Stimulated activated CD8-positive, alpha-beta memory T cell treated with anti-CD3 and anti-CD28 coated beads, Interleukin-15, amount 100 ng/mL, for 48 hours (primary cell): ENCODE measurements at places on chromosomes 4 and X.

GRCh38 chrX:49880668-49881067 is 1.4 kb downstream of the USP27X start:
- DNase-seq, result no peak

- DNase-seq, result no peak
These were observed 1459.8 kb downstream of the RAPGEF2 start for GRCh38 chr4:160562661-160563060.

GRCh38 chrX:57211906-57212305 is 74.6 kb upstream of the FAAH2 start:
- no peak for DNase-seq

DNA sequence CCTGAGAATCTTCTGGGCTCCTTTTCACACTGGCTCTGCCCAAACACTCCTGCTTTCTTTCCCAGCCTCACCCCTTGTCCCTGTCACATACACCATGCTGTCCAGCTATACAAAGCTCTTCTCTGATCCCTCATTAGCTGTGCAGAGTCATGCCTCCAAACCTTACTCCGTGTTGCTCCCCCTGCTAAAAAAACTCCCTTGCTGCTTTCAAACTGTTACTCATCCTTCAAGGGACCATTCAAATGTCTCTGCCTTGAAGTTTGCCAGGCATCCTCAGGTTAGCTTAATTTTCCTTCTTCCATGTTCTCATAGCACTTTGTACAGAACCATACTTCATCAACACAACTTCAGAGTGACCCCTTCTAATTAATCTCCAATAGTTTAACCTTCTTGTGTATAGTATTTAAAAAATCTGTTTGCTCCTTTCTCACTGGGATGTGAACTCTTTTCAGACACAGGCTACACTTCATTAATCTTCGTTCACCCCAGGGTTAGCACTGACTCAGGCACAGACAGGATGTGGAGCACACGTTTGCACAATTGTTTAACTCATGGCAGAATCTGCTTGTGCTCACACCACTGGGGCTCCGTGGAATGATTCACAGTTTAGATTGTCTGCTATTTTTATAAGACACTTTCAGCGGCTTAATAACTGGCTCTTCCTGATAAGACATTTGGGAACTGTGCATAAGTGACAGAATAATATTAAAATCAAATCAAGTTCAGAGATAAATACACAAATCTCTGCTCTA is 21.4 kb upstream of the SEL1L3 start:
- no peak for DNase-seq

- DNase-seq, result no peak
These were observed at the start of gene TCEAL9 for GRCh38 chrX:103356130-103356798. Gene TCEAL9, plus strand, starts transcription at chrX:103356506. Its CDS starts 1,179 bp downstream, at chrX:103357685.

GRCh38 chr4:166077782-166078181 is 204.7 kb downstream of the TLL1 start:
- DNase-seq, result no peak

- no peak for DNase-seq
These were observed 17.8 kb upstream of the MAN2B2 start for GRCh38 chr4:6557185-6557584.

- no peak for DNase-seq
These were observed 20.7 kb upstream of the CTSO start for GRCh38 chr4:155974476-155974749.

- DNase-seq, result no peak
These were observed 291.7 kb downstream of the USP46 start for GRCh38 chr4:52367282-52367830.

DNA sequence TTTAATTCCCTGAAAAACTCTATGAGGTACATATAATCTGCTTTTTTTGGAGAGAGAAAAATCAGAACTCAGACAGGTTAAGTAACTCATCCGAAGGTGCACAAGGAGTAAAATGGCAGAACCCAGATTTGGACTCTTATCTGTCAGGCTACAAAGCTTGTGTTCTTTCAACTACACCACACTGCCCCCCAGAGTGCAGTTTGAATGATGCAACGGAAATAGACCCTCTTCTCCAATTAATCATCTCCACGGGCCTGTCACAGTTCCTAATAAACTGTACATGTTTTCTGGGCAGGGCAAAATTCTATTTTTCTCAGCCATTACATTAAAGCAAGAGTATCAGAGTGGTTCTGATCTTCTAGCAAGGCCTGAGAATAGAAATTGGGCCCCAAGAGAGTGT is 35.3 kb upstream of the DCX start:
- DNase-seq, result peak; percentile 8

DNA sequence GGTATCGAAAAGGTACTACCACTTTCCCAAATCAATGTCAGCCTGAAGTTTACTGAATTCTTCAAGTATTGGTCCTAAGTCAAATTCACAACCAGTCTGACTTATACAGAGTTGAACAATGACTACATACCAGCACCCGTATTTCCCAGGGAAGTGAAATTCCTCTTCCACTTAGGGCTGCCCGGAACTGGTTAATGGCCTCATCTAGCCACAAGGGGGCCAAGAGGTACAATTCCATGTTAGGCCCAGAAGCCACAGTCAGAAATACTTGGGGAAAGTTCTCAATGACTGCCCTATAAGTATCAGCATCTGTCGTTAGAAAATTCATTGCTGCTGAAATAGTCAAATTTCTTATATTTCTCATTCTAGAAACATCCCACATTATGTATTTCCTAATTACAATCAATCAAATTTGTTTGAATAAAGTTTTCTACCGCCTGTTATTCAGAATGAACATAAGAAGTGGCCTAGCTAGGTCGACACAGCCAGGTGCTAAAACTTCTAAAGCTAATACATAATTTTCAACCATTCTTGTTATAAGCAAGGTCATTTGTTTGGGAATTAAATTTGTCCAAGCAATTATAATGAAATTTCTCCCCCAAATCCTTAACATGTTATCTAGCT is 5.6 kb upstream of the PCDH7 start:
- DNase-seq, result no peak

- no peak for DNase-seq
These were observed 20.6 kb upstream of the TEC start for GRCh38 chr4:48290146-48290772.

DNA sequence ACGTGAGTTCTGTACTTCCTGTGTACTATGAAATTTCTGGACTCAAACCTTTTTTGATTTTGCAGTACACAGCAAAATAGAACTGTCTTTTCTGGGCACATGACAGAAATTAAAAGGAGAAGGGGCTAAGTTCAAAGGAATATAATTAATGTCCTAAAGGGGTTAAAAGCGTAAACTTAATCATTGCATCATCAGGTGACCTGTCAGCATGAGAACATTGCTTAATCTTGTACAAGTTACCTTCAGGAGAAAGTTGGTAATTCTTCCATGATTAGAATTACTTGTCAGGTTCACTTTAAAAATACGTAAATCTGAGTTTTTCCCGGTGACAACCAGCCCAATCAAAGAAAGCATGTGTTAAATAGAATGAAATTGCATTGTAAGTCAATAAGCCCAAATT is 43.2 kb upstream of the PNPLA4 start:
- DNase-seq, result no peak

DNA sequence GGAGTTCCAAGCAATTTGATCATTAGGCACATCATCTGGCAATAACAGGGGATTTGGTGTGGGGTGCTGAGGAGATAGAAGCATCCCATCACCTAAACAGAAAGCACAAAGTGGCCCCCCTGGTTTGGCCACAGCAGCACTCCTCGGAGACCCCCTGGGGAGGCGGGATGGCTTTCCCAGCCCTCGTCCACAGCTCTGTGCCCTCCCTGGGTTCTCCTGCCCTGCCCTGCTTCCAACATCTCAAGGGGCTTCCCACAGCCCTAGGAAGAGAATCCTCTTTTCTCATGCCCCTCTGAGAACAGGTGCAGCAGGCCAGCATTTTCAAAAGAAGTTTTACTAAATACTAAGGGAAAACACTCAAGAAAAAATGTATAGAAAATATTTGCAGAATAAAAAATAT is 12.8 kb downstream of the ATP5ME start:
- no peak for DNase-seq

DNA sequence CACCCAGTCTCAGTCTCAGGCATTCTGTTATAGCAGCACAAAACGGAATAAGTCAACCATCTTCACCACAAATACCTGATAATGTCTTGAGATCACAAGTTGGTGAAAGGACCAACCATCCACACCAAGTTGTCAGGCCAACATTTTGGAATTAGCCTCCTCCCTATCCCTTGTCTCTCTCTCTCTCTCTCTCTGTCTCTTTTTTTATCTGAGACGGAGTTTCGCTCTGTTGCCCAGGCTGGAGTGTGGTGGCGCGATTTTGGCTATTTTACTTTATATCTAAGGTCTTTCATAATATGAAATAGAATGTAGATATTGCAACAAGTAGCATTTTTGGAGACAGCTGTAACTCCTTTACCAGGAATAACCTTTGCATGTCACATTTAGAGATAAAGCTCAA is 15.7 kb downstream of the ADH1A start:
- DNase-seq, result no peak

- DNase-seq, result no peak
These were observed 62.3 kb downstream of the CLDN22 start for GRCh38 chr4:183257808-183258207.

DNA sequence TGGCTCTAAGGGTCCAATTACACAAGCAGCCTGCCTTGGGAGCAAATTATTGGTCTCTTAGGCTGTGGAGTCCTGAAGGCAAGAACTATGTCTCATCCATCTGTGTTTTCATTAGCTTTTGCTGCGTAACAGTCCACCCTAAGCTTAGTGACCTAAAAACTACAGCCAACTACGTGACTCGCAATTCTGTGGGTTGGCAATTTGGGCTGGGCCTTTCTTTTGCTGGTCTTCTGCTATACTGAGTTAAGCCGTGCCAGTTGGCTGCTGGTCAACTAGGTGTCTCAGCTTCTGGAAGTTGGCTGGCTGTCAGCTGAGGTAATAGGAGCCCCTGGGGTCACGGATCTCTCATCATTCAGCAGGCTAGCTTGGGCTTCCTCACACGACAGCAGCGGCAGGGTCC is 205.6 kb upstream of the S100G start:
- no peak for DNase-seq

- no peak for DNase-seq
These were observed 154.6 kb downstream of the DHRSX start for GRCh38 chrX:2346158-2346557.

DNA sequence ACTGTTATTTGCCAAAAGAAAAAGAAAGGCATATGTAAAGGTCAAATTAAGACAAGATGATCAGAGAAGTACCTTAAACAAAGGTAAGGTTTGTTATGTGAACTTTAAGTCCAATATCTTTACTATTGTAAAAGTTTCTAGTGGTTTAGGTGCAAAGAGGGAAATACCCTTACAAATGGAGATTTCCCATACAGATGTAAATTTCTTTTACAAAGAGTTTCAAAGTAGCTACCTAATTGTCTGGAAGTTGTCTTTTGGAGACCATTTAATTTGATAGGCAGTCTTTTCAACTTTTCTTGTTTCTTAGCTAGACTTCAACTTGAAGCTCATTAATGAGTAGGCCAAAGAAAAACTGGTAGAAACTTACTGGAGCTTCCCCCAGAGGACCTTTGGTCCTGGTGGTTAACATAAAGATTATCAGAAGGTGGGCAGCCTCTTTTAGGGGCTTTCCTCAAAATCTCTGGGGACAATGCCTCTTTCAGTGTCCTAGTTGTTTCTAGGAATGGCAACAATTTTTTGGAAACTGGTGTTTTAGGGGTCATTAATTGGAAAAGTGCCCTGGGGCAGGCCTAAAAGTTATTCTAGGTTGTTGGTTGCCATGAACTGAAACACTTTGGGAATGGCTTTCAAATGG is 297.3 kb downstream of the GUCY2F start:
- DNase-seq, result no peak

- DNase-seq, result no peak
These were observed 3.1 kb downstream of the ZGRF1 start for GRCh38 chr4:112633477-112634235.
